ENCODE measurements at places on chromosomes 12 and 14.

- DNase-seq: peak; percentile 69
Measured at GRCh38 chr14:50542941-50543418, 10.6 kb upstream of the MAP4K5 start.

GRCh38 chr14:101078892-101079221, 175.3 kb upstream of the RTL1 start:
- DNase-seq: no peak

- DNase-seq: peak; percentile 2
Measured at GRCh38 chr14:50666772-50667683, 1.1 kb downstream of the SAV1 start.

DNA sequence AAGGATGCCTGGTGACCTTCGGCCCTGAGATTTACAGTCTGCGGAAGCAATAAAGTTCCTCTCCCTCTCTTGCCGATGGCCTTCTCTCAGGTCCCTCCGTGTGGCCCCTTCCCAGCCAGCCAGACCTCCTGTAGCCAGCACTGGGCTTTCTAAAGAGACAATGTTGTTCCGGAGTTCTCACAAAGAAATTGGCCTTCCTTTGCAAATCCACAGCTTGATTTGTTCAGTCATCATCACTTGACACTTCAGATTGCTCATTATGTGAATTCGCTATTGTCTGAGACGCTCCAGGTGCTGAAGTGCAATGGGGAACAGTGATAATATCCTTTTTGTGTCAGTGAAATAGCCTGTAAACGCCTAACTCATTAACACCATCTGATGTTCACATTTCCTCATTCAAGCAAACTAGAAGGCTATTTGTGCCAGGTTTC, 43.7 kb upstream of the GPHB5 start:
- DNase-seq: no peak

GRCh38 chr12:52036587-52037171, 14.6 kb upstream of the NR4A1 start:
- no peak for DNase-seq

- no peak for DNase-seq
Measured at GRCh38 chr14:90246936-90247335, 9.4 kb upstream of the PSMC1 start.

DNA sequence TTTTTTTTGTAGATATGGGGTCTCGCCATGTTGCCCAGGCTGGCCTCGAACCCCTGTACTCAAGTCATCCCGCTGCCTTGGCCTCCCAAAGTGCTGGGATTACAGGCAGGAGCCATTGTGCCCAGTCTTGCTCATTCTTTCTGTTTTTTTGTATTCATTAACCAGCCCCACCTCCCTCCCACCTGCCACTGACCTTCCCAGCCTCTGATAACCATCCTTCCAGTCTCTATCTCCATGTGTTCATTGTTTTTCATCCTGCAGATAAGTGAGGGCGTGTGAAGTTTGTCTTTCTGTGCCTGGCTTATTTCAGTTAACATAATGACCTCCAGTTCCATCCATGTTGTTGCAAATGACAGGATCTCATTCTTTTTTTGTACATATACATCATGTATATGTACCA, 19.0 kb downstream of the MYL2 start:
- no peak for DNase-seq

DNA sequence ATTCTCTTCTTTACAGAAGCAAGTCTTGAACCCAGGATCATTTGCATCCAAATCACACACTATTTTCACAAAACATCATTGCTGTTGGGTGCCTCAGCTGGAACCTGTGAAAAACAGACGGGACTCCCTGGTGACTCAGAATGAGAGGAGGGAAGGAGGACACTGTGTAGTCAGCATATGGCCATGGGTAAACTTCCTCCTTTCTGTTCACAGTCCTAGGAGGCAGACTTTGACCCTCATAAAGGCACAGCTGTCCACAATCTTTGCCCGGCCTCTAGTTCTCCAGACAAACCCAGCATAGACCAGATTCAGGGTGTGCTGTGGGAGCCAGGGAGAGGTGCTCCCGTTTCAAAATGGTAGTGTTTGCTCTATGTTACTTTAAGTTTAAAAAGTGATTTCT, 62.0 kb downstream of the DYRK2 start:
- DNase-seq: no peak

GRCh38 chr12:52032446-52032803, 18.8 kb upstream of the NR4A1 start:
- no peak for DNase-seq

DNA sequence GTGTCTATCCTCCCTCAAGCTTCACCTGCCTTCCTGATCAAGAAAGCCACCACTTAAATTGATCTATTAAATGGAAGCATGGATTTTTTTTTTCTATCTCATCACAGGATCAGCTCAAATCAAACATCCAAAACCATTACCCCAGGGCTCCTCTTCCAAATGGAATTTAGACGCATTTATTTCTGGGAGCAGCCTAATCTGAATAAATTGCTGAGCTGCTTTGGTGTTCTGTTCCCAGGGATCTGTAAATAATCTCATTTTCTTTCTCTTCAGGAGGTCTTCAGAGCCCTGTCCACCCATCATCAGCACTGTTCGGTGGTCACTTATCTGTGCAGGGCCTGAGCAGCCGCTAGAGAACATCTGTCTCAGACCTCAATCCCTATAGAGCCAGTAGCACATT, 695.4 kb upstream of the TMEM132C start:
- DNase-seq: no peak

DNA sequence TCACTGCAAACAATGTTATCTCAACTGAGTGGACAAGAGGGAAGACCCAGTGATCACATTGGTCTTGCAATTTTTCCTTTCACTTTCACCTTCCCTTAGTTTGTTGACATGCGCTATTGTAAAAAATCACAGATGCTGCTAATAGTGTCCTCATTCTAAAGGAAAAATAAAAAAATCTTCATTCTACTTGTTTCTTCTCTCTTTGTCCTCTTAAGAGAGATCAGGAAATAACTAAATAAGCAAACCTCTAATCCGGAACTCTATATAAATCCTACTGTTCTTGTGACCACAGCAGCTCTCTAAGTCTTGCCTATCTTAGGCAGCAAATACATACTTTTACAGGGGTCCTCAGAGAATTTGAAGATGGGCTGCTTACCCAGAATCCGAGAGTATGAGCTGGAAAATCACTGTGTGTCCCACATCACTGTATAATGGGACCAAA, 257.7 kb downstream of the NAV3 start:
- no peak for DNase-seq

DNA sequence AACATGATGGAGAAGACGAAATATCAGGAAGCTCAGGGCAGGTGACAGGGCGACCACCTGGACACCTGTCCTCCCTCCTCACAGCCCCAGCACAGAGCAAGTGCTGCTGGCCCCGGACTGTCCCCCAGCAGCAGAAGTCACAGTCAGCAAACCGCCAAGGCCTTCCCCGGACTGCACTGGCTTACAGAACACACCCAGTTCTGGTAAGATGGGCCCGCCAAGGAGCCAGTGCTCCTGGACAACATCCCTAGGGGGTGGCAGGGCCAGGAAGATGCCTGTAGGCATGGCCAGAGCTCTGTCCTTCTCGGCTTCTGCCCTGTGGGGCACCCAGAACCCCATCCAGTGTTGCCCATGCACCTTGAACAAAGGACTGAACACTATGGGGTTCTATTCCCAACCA, 77.9 kb downstream of the BCL11B start:
- no peak for DNase-seq

DNA sequence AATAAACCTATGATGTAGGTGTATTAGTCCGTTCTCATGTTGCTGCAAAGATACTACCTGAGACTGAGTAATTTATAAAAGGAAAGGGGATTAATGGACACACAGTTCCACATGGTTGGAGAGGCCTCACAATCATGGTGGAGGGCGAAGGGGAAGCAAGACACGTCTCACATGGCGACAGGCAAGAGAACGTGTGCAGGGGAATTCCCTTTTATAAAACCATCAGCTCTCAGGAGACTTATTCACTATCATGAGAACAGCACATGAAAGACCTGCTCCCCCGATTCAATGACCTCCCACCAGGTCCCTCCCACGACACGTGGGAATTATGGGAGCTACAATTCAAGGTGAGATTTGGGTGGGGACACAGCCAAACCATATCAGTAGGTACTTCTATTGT, 58.7 kb upstream of the DICER1 start:
- DNase-seq: no peak

DNA sequence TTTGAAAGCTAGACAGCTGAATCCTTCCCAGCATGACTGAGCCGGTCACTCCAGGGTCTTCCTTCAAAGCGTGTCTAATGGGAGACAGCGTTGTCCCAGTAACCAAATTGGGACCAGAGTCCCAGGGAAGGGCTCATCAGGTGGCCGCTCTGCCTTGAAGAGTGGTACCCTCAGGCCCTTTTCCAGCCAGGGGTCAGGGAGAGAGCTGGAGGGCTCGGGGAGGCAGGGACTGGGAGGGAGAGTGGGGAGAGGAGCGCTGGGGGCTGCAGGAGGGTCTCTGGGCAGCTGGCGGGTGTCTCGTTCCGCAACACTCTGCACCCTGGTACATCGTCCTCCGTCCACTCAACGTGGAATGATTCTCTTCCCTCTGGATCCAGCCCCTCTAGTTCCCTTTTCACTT, 1.6 kb upstream of the RTL1 start:
- no peak for DNase-seq

GRCh38 chr14:61837336-61838229, 75.4 kb downstream of the SNAPC1 start:
- peak; percentile 83 for DNase-seq

DNA sequence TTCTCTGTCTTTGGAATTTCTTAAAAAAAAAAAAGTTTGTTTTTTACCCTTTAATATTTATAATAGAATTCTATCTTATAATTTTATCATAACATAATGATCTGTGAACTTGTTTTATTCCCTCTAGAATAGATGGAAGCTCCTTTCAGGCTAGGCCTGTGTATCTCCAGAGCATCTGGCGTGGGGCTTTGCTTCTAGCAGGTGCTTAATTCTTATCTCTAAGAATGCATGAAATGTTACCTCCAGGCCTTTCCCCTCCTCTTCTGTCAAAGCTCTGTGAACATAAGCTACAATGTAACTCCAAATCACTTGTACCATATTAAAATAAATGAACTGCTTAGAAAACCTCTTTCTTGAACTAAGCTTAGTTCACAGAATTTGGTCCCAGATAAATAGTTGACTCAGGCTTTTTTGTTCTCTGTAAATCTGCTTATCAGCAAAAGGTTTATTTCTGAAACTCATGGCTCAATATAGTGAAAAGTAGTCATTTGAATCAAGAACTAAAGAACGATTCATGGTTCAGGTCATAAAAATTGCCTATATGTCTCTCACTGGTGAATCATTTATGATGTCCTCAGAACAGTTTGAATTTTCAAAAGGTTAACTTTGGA, 407.1 kb downstream of the TRHDE start:
- DNase-seq: no peak

- DNase-seq: no peak
Measured at GRCh38 chr12:15534874-15535273, 212.6 kb downstream of the PTPRO start.

DNA sequence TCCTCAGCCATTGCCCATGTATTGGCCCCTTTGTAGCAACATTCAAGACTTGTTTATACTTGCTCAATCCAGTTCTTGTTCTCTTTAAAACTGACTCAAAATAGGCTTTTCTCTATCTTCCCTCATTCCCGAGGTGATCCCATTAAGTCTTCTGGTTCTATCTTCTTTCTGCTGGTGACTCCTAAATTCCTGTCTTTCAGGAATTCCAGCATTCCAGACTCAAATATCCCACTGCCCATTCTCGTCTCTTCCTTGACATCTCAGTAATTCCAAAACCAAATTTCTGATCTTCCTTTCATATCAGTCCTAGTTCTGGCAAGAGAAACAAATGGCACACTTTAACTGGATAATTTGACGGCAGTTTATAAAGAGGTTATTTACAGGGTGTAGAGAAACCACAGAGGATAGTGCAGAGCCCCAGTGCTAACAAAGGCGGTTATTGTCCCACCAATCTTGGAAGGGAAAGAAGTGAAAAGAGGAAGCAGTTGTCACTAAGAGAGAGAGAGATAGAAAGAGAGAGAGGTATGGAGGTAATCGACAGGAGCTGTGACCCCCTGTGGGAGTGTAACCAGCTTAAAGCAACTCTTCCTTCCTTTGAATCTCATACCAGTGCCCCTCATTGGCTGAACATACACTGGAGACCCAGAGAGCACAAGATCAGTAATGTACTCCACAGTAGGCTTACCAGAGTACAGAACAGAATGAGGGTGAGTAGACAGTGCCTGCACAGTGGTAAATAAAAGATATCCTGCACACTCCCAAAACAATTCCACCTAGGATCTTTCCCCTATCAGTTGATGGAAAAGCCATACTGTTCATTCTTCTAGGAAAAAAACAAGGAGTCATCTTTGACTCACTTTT, 177.6 kb upstream of the LMNTD1 start:
- DNase-seq: no peak

Measured in NCI-H1694 (cell line).